ENCODE measurements at places on chromosomes 4 and X.

GRCh38 chr4:8830611-8831200 is 40.9 kb downstream of the HMX1 start:
- no peak for DNase-seq

DNA sequence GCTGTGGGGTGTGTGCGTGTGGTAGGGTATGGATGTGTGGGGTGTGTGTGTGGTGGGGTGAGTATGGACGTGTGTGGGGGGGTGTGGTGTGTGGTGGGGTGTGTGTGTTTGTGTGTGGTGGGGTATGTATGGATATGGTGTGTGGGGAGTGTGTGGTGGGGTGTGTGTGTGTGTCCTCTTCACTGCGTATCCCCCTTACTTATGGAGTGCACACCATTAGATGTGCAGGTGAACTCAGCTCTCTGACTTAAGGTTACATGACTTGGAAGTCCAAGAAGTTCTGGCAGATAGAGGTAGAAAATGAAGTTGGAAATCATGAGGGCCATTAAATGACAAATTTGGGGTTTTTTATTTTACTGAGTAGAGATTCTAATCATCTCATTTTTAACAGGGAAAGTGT is 182.5 kb downstream of the PALLD start:
- no peak for DNase-seq

GRCh38 chr4:57943682-57944081 is 833.5 kb upstream of the IGFBP7 start:
- DNase-seq = no peak

DNA sequence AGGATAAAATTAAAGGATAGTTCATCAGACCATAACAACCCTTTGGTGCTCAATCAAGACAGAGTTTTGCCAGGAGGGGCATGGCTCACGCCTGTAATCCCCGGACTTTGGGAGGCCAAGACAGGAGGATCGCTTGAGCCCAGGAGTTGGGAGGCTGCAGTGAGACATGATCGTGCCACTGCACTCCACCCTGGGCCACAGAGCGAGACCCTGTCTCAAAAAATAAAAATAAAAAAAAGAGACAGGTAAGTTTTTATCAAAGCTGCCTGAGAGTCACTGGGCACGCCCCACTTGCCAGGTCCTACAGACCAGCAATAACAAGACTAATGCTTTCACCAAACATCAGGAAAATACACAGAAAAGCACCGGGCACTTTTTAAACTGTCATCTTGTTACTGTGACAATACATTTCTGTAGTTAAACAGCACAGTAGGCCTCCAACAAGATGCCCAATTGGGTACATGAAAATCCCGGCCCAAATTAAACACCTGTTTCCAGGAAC is 765 bp downstream of the CFAP97 start:
- no peak for DNase-seq

DNA sequence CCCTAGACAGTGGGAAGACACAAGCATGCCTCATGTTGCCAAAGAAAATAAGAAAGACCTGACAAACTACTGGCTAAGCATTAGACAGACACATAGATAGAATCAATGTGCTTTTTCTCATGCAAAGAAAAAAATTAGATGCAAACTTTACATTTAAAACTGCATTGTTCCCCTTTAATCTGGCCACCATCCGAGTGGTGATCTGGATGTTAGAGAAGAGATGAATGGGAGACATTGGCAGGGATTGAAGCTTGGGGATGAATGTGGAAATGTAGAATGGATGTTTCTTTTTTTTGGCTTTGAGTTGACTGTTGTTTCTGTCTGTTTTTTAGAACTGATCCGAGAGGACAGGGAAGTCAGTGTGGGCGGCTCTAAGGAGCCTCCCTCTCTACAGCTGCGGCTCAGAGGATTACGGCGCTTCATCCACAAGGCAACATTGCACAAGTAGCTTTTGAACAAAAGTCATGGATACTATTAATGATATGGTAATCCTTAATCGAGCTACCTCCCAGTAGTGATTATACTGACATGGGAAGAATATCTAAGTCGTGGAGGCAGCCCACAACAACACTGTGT is 53.0 kb downstream of the HELT start:
- no peak for DNase-seq

Data from putamen (tissue), 1 donor.